ENCODE measurements at places on chromosomes 6 and 20.

DNA sequence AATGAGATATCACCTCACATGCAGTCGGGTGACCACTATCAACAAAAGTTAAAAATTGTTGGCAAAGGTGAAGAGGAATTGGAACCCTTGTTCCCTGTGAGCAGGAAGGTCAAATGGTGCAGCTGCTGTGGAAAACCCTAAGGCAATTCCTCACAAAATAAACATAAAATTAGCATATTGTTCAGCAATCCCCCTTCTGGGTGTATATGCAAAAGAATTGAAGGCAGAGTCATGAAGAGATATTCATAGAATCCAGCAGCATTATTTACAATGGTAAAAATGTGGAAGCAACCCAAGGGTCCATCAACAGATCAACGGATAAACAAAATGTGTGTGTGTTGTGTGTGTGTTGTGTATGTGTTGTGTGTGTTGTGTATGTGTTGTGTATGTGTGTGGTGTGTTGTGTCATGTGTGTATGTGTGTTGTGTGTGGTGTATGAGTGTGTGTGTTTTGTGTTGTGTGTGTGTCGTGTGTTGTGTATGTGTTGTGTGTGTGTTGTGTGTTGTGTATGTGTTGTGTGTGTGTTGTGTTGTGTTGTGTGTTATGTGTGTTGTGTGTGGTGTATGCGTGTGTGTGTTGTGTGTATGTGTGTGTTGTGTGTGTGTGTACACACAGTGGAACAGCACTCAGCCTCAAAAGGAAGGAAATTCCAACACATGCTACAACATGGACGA is 245.1 kb downstream of the ERMARD start:
- DNase-seq = no peak

DNA sequence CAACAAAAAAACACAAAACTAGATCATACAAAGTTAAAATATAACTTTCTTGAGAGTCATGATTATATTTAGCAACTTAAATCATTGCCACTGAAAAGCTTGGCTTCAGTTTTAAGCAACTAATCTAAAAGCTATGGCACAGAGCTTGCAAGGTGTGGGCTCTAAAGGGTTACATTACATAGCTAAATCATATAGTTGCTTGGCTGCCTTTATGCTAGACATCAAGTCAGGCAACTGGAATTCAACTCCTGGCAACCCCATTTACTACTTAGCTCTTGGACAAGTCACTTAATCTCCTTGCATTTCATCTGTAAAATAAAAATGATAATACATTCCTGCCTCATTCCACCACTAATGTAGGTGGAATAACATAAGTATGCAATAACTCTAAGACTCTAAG is 40.9 kb upstream of the GCM1 start:
- DNase-seq = peak; percentile 88

GRCh38 chr6:111631903-111632460 is 26.3 kb upstream of the TRAF3IP2 start:
- no peak for DNase-seq

- DNase-seq = peak; percentile 47
Observed at GRCh38 chr6:83511901-83512681, at the start of gene PRSS35. Gene PRSS35, plus strand, starts transcription at chr6:83512534. Its CDS starts 10,908 bp downstream, at chr6:83523442.

- DNase-seq = no peak
Observed at GRCh38 chr6:37177935-37178517, 8.1 kb downstream of the PIM1 start.

DNA sequence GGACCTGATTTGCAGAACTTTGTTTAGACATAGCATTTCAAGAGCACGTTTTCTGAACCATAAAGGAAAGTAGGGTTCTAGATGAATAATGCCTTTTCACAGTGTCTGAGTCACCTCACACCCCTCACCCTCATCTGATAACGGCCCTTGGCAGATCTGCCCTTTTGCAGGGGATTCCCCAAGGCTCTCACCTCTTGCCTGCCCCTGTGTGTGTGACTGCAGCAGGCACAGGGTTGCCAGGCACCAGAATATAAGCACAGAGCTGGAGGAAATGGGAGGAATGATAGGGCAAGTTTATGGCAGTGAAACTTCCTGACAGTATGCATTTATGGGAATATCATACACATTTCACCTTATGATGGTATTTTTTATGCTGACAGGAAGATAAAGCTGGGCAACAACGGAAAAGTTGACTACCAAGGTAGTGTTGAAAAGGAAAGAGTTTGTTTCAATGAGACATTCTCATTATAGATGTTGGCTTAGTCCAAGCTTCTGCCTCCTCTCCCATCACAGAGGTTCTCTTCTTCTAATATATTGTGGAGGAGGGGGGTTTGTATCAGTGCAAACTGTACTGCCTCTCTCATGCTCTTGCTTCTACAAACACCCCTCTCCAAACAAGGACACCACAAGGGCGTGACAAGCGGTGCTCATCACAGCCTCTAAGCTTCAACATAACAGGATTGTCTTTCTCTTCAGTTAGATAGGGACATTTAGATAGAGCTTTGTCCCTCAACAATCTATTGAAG is 101.5 kb upstream of the BACH2 start:
- peak; percentile 39 for DNase-seq

DNA sequence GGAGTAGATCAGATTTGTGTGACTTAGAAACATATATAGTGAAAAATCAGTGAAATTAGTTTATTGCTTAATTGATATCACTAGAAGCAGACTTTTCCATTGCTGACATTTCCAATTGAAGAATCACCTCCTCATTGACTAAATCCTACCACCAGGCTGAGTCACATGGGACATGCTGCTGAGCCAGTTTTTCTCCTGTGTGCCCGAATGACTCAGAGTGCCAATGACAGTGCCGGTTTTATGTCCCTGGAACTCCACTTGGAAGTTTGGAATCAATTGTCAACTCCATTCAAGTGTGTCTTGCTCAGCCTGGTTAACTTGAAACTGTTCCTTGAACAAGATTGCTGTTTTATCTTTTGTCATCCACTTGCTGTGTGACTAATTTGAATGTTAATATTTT is 316.1 kb upstream of the PRDM1 start:
- no peak for DNase-seq

GRCh38 chr6:38016824-38017223 is 197.3 kb downstream of the ZFAND3 start:
- DNase-seq = no peak

GRCh38 chr6:27505209-27506027 is 32.5 kb upstream of the ZNF184 start:
- peak; percentile 88 for DNase-seq

- DNase-seq = peak; percentile 75
Observed at GRCh38 chr6:141403827-141404226, 728.9 kb upstream of the GJE1 start.

DNA sequence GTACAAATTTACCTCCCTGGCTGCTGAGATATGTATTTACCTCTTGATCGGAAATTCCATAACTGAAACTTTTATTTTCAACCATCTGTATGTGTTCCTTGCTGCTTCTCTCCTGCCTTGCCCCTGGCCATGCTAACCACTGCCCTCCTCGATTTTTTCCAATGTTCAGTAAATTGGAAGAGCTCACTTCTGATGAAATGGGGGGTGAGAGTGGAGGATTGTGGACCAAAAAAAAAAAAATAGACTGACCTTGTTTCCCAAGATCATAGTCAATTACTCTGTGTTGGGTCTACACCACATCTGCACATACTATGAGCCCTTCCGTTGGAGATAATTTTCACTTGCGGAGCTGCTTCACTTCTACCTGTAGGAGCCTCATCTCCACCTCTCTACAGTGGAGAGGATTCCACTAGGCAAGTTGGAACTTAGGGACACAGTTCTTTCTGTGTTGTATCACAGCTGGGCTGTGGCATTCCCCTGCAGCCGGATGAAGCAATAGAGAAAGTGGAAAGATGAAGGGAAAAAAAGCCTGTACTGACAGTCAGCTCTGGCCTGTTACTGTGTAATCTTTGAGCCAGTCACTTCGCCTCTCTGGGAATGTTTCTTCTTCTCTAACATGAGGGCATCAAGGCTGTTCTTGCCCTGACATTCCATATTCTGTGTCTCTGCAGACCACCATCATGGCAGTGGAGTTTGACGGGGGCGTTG is 1.6 kb downstream of the PSMB9 start:
- no peak for DNase-seq

DNA sequence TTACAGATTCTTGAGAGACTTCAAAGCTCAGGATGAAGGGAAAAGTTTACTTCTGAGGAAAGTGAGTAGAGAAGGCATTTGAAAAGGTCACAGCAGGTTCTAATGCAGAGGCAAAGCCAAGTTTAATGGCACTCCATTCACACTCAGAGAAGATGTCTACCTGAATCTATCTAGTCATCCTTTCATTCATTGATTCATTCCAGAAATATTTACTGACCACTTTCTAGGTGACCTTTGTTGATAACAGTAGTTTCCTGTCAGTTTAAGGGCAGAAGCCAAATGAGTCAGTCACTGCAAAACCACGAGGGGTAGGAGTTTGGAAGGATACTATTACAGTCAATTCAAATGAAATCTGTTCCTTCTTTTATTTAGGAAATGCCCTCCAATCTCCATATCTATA is 30.8 kb downstream of the FBXO5 start:
- DNase-seq = peak; percentile 66

GRCh38 chr20:24612799-24613775 is 143.7 kb downstream of the SYNDIG1 start:
- peak; percentile 2 for DNase-seq

DNA sequence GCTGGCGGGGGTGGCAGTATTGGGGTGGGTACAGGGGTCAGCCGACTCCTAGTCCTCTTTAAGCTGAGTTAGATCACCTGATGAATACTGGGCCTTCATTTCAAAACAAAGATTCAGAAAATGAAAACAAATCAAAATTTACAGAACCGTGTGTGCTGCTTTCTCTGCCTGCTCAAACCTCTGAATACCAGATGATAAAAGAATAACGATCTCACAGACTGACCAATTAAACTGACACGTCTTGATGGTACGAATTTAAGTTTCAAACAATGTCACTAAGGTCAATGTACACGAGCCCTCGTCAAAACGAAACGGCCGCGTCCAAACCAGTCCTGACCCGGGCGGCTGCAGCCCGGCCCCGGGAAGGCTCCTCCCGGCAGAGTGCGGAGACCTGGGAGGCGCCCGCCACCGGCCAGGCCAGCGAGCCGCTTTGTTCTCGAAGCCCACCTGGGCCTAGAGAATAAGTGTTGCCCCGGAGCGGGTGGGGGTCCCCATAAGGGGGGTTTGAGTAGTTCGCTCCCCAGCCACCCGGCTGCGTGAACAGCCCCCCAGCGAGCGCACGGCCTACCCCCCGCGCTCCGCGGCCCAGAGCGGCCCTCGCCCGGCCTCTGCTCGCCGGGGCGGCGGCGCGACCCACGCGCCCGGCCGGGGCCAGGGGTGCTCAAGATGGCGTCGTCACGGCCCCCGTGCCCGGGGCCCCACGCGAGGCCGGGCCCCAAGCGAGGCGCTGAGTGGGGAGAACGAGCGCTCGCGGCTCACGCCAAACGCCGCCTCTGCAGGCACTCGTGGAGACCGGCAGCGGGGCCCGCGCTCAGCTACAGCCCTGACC is 728 bp downstream of the PSMA7 start:
- no peak for DNase-seq

DNA sequence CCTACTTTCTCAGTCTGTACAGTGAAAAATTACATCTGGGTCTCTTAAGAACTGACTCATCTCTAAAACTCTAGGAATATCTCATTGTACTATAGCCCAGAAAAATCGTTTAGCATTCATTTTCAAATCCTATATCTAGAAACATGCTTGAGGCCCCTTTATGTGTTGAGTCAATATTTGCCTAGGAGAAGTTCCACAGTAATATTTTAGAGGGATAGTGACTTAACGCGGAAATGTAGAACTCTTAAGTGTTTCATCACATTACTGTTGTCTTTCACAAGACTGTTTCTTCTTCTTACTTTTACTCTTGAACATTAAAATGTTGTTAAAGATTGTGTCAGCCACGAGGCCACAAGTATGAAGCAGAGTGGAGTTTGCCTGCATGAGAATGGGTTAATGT is 23.0 kb upstream of the MYLIP start:
- DNase-seq = peak; percentile 9

- peak; percentile 96 for DNase-seq
Observed at GRCh38 chr6:132227904-132228303, 173.4 kb downstream of the MOXD1 start.

GRCh38 chr20:44174996-44175765 is 11.8 kb downstream of the JPH2 start:
- DNase-seq = no peak

DNA sequence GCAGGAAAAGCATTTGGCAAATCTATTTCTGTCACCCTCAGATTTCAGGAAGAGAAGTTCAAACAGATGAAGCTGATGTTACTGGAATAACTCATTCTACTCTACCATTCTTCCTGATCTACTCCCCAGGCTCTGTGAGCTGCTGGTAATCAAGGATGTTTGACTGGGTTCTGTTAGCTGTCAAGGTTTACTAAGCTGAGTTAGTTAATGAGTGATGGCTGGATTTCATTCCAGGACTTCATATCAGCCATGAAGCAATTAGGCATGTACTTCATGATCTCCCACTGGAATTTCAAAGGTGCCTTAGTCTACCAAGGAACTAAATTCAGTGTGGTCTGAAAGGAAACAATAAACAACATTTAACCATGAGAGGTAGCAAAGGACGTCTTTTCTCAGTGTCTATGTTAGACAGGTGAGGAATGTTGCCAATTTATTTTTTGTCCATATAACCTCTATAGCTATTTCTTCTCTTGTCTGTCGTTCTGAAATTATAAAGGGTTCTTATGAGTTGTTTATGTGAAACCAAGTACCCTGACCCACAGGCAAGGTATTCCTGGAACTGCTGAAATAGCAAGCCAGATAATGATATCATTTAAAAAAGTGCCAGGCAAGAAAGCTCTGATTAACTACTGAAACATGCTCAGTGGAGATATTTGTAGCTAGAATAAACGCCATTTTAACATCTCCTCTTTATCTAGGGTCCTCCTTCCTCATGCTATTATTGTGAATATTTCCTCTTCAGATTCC is 112.9 kb downstream of the BACH2 start:
- DNase-seq = no peak

- peak; percentile 86 for DNase-seq
Observed at GRCh38 chr6:28710466-28711191, 184.9 kb downstream of the GPX5 start.

DNA sequence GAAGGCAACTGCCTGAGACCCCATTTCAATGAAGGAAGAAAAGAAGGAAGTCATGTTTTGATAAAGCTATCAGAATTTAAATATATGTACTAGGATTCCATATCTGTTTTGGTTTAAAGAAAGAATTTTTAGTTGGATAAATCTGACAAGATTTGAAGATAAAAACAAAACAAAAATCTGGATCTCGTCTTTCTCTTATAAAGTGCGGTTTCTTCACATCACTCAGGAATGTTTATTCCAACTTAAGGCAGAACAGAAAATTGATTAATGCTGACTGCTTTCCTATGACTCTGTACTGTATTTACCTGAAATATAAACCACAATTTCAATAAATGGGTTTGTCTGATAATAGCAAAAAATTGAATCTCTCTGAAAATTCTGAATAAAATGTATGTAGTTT is 439.7 kb downstream of the RFPL4B start:
- no peak for DNase-seq
